ENCODE measurements at places on chromosomes 12 and 14.
A peak's percentile ranks its signal among the peaks of the same experiment; 100 is the strongest.

DNA sequence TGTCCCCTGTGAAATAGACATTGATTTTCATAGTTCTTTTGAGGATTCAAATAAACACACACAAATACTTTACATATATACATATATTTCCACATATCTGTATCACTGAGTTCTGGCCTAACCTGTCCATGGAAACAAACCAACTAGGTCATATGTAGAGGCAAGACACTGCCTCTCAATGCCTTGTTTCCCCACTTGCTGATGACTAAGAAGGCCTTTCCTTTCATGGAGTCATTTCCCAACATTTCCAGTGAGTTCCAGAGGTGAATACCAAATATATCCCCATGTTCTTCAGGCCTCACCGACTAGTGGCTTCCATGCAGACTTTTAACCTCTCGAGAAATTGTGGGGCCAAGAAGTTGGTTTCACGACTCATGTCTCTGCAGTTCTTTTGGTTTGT lies 120.8 kb downstream of the DNAI7 start:
- DNase-seq, result no peak

DNA sequence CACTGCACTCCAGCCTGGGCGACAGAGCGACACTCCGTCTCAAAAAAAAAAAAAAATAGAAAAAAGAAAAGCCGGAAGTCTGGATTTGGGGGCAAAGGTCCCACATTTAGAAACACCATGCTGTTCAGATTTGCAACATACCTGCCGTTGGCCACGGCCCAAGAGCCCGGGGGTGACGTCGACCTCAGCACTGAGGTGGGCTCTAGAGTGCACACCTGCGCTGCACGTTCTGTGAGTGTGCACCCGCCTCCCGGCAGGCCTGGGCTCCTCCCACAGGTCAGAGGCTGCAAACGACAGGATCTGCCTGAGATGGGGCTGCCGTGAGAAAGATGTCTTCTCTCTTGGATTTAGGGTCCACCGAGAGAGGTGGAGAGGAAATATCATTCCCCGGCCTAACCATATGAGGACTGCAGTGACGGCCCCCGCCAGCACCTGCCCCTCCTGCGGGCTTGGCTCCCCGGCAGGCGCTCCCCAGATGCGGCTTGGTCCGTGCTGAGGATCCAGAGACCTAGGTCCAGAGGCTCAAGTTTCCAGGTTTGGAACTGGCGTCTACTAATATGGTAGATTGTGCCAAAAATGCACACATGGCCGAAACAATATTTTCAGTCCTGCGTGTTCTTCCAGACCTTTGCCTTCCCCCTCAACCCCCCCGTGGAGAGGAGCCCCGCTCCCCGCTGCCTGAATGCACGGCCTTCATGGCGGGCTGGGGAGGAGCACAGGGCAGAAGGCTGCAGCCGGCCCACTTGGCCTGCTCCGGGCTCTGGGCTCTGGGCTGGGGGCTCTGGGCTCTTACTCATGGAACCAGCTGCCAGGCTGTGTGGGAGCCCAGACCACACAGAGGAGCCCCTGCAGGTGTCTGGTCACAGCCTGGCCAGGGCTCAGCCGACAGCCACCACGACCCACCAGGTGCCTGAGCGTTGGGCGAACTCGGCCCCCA lies 58.8 kb upstream of the FBRSL1 start:
- no peak for DNase-seq

GRCh38 chr14:94054936-94055335 lies 26.1 kb downstream of the DDX24 start:
- DNase-seq, result no peak

- DNase-seq, result no peak
Measured at GRCh38 chr12:23954332-23954731, 4.9 kb upstream of the SOX5 start.

DNA sequence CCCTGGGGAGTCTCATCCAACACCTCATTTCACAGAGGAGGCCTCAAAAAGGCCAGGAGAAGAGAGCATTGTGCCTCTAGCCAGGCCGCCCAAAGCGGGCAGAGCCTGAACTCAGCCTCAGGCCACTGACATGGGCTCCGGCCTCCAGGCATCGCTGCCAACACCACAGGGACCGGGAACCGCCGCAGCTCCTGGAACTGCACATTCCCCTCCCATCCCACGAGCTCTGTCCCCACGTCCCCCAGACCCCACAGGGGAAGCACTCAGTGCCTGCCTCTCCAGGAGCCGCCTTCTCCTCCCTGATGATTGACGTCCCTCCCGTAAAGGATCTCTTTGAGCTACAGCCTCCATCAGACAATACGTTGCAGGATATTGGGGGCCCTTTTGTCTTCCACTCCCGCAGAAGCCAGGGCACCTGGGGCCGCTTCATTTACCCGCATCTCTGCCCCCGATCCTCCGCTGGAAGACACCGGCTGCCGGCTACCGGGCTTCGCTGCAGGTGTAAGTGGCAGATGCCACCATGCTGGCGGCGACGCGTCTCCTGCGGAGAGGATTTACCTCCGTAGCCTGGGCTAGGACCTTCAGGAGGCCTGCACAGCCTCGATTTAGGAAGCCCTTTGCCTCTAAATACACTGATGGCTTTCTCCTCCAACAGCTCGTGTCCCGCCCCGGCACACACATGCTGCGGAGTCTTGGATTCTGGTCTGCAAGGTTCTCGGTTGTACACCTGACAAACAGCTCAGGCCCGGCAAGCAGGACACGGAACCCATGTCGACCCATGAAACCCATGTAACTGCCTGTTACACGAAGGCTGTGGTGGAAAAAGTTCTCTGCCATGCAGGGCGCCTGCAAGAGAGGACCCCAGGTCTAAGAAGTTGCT lies 104.8 kb downstream of the RIMBP2 start:
- DNase-seq, result no peak

DNA sequence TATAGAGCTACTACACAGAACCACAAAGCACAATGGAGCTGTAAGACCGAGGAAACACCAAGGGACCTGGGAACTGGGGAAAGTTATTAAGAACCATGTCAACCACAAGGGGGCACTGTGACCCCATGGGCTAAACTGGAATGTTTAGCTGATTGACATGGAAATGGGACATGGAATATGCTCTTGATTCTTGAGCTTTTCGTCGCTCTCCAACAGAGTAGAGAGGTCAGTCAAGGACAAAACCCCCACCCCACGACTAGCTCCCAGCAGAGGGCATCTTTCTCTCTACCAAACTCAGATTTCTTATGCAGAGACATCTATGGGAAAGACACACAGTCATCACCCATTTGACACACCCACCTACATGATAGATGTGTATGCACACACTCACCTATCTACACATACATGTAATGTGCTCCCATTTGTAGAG lies 10.1 kb downstream of the NDRG2 start:
- peak; percentile 70 for DNase-seq

GRCh38 chr12:50986966-50987737 lies 34.8 kb downstream of the HIGD1C start:
- peak; percentile 48 for DNase-seq

GRCh38 chr12:27564612-27565213 lies 40.7 kb downstream of the PPFIBP1 start:
- DNase-seq, result no peak

DNA sequence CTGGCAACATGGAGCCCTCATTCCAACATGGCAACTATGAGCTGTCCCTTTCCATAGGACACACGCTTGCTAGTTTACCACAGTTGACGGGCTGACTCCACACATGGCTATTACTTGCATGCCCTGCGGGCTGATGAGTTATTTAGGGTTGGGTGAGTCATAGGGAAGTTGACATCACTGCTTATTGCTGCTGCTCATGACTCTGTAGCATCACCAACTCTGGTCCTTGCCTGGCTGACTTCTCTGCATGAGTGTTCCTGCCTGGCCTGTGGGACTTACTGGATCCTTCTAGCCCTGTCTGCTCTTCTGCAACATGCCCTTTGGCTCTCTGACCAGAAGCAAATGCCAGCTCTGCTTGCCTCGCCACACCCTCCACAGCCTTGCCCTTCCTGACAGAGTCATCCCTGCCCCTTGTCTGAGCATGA lies 199.5 kb downstream of the ANO6 start:
- no peak for DNase-seq

- DNase-seq, result no peak
Measured at GRCh38 chr12:128843538-128843937, 9.7 kb upstream of the GLT1D1 start.

GRCh38 chr14:41285186-41285748 lies 321.4 kb upstream of the LRFN5 start:
- DNase-seq, result no peak

GRCh38 chr12:22477894-22478287 lies 66.5 kb downstream of the C2CD5 start:
- no peak for DNase-seq

GRCh38 chr12:68839183-68840147 lies 31.5 kb downstream of the MDM2 start:
- no peak for DNase-seq

DNA sequence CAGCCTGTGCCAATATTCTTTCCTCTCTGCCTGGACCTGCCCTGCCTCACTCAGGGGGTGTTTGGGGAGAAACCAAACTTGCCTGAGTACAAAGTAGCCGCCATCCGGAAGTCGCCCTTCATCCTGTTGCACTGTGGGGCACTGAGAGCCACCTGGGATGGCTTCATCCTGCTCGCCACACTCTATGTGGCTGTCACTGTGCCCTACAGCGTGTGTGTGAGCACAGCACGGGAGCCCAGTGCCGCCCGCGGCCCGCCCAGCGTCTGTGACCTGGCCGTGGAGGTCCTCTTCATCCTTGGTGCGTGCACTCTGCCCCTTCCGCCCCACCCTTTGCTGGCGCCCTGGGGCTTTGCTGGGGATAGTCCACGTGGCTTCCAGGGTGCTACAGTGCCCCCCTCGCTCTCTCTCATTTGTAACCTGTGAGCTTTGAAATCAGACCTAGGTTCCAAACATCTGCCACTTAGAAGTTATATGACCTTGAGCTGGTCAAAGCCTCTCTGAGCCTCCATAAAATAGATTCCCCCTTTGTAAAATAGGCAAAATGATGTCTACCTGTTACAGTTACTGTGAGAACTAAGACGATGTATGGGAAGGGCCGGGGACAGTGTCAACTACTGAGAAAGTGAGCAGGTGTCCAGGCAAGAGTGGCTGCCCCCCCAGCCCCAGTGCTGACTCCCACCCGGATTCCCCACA lies 4.5 kb downstream of the KCNH3 start:
- DNase-seq, result no peak

DNA sequence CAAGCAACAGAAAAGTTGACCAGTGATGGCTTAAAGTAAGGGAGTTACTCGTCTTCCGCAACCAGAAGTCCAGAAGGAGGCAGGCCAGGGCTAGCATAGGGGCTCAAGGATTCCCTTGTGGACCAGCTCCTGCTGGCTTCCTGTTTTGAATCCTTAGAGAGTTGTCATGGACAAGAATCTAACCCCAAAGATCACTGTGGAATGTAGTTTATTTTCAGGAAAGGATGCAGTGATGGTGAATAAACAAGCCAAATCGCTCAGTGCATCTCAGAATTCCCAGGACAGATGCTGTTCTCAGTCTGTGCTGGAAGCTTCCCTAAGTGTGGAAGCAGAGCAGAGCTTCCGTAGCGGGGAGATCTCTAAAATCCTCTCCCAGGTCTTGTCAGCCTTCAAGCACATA lies 311.3 kb downstream of the C12orf75 start:
- no peak for DNase-seq

- no peak for DNase-seq
Measured at GRCh38 chr12:58544281-58544680, 376.0 kb downstream of the LRIG3 start.

DNA sequence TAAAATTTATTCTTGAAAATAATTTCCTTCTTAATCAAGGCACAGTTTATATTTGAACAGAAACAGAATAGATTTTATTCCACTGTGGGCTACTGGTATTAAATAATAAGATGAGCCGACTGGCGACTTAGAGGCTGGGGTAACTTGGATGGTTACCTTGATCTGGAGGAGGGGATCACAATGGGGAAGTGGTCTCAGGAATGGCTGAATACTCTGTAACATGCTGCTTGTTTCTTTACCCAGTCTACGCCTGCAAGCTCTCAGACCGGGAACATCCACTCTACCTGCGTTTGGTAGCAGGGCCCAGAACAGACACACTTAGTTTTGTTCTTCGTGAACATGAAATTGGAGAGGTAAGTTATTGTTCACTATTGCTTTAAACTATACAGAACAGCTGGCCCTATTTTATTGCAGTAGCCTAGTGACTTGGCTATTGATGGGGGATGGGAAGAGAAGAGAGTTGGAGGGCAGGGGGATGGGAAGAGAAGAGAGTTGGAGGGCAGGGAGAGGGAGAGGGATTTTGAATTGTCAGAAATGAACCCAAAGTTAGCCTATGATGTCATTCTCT lies 67.9 kb downstream of the GNS start:
- no peak for DNase-seq

DNA sequence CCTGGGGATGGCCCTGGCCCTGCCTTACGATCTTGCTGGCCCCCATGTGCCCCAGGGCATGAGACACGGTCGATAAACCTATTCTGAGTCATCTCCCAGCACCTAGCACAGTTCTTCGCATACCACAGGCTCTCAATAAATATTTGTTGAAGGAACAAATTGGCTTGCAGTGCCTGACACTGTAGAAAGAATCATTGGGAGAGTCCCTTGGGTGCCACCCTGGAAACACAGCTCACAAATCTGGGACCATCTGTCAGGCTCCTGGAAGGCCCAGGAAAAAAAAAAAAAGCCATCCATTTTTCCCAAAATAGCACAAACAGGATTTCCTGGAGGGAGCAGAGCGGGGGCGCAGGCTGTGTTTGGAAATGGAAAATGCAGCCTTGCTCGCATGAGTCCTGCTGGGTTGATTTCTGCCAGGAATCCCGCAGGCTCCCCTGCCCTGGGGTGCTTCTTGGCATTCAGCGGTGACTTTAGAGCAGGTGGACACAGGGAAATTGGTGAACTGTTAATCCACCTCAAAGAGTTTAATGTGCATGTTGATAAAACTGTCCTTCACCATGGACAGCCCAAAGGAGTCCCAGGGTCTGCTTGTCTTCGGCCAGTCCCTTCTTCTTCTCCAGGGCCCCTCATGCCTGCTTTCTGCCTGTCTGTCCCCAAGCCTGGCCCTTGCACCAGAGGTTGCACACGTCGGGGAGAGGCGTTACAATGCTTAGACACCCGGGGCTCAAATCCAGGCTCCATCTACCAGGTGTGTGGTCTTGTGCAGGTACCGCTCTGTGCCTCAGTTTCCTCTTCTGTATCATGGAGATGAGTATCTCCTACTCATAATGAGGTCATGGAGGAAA lies 106.1 kb upstream of the RFLNA start:
- no peak for DNase-seq

DNA sequence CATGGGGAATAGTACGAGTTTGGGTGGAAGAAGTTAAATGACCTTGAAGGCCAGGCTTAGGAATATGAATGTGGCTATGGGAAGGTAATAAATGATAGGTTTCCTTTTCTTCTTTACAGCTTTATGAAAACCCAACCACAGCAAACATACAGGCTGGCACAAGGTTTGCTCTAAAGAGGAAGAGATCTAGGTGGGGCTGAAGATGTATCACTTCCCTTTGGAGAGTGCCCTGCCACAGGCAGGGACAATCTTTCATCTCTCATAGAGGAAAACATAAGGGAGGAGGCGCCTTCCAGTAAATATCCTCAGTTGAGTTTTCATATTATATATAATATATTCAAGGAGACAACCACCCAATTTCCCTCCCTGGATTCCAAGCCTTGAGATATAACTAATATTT lies 72.9 kb upstream of the FRMD6 start:
- no peak for DNase-seq
